ENCODE measurements at places on chromosomes 1 and 21. TPM values are rescaled to one million over a fixed set of nuclear protein-coding genes. Genes with fewer than 3 reads are reported as not detected.

- H3K4me3 ChIP-seq, result no peak overlapping the region
- H3K4me1 ChIP-seq, result peaks cover 12% of the 10 kb centered on the region
- H3K27me3 ChIP-seq, result peaks cover 18% of the 10 kb centered on the region
Observed at GRCh38 chr1:32885676-32886003, 651 bp upstream of the HPCA start.

GRCh38 chr1:235127732-235128455 lies 743 bp downstream of the TOMM20 start:
- peaks cover 13% of the 10 kb centered on the region for H3K4me1 ChIP-seq
- no peaks in the 10 kb centered on the region for H3K36me3 ChIP-seq
- no peaks in the 10 kb centered on the region for H3K27me3 ChIP-seq

DNA sequence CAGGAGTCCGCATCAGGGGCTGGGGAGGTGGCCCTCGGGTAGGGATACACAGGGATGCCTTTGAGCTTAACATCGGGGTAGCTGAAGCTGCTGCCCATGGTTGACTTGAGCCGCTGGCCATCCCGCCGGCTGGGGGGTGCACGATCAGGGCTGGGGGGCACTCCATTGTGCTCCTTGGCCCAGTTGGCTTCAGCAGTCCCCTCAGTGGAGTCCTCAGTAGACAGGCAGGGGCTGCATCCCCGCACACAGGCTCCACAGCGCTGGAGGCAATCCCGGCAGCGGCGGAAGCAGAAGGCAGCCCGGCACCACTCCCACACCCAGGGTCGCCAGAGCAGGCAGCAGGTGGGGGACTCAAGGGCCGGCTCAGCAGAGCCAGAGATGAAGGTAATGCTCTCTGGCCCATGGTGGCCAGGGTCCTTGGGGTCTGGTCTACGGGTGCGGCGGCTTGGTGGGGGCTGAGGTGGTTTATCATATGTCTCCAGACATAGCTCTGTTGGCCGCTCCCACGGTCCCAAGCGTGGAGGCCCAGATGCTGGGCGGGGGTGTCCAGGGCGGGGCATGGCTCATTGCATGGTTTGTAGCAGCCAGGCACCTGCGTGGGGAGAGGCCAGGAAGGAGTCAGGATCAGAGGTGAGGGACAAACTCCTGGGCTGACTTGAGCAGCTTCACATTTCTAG lies 8.3 kb downstream of the KDF1 start:
- no peaks in the 10 kb centered on the region for H3K4me1 ChIP-seq
- no peak for DNase-seq
- no peaks in the 10 kb centered on the region for H3K27me3 ChIP-seq
- no peak overlapping the region for H3K27ac ChIP-seq
- no peak overlapping the region for H3K4me3 ChIP-seq

DYNLT4 gene
- 0.32 TPM for total RNA-seq

AMY1B gene
- not detected for total RNA-seq
